ENCODE measurements at places on chromosomes 2 and 18.

DNA sequence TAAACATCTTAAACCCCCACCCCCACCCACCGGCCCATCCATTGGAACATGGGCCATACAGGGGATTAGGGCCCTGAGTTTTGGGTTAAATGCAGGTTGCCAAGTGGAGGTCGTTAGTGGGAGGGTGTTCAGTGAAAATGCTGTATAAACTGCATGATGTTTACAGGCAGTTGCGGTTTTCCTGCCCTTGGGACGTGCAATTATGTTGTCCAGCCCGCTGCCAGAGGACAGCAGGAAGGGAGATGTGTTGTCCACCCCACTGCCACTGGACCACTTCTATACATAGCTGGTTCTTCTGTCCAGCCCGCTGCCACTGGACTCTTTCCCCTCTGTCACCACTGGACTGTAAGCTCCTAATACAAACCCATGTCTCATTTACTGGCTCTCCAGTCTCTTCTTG lies 2.7 kb upstream of the LAPTM4A start:
- no peak for DNase-seq

DNA sequence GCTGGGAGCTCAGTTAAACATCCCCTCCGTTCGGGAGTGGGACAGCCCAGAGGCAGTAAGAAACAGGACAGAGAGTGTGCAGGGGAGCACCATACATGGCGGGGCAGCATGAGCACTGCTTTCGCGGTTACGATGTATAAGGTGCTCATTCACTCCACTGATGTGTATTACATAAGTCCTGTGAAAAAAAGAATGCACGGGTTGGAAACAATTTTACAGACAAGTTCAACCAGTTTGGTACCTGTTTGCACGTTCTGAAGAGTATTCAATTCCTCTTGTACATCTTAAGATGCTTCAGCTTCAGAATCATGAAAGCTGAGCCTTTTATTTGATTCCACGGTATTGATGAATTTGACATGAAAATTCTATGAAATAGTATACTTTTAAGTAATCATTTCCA lies 97.8 kb upstream of the NETO1 start:
- no peak for DNase-seq

GRCh38 chr2:113216891-113217454 lies 43.2 kb downstream of the PSD4 start:
- DNase-seq, result no peak

GRCh38 chr2:96252526-96252925 lies 13.3 kb downstream of the TMEM127 start:
- no peak for DNase-seq

- peak; percentile 89 for DNase-seq
These were observed 60.9 kb downstream of the KCTD1 start for GRCh38 chr18:26487437-26487836.

- no peak for DNase-seq
These were observed 56.0 kb upstream of the PXDN start for GRCh38 chr2:1800306-1800705.

DNA sequence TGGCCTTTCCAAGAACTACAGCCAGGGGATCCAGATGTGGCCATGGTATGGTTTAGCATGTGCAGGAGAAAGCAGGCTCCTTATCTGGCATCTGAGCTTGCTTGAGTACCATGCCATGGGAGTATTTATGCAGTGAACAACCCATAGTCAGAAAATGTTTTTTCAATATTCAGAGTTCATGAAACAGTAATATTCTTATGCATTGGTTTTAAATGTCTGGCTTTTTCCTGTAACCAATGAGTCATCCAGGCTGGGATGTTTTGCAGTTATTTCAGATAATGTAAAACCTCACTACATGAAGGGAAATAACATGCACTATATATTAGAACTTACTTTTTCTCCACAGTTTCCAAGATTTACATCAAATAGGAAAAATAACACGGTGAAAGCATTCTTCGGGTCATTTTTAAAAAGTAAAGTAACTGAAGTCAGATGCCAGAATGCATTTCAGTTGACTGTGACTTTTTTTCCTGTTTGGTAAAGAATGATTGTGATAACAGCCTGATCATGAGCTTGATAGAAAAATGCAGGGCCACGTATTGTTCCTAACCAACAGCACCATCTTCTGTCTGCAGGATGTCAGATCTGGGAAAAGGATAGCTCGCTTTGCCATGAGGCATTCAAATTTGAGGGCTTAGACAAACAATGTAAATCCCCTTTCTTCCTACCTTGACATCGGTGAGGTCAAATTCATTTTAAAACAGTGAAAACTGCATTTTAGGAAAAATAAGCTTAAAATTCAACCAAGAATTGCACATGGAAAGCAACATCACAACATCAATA lies 152.8 kb downstream of the DSC3 start:
- DNase-seq, result no peak

DNA sequence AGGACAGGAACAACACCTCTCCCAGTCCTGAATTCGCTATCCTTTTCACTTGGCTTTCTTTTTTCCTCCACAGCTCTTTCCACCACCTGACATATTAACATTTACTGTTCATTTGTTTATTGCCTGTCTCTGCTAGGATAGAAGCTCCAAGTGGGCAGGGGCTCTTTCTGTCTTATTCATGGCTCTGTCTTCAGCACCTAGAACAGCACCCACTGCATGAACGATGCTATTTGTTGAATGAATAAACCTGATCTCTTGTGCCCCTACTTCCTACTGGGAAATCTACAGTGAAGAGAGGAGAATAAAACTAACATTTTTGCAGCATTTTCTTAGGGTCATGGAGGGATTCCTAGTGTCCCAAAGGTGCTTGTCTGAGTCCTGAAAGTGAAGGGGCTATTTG lies 24.4 kb upstream of the GAREM2 start:
- DNase-seq, result no peak

DNA sequence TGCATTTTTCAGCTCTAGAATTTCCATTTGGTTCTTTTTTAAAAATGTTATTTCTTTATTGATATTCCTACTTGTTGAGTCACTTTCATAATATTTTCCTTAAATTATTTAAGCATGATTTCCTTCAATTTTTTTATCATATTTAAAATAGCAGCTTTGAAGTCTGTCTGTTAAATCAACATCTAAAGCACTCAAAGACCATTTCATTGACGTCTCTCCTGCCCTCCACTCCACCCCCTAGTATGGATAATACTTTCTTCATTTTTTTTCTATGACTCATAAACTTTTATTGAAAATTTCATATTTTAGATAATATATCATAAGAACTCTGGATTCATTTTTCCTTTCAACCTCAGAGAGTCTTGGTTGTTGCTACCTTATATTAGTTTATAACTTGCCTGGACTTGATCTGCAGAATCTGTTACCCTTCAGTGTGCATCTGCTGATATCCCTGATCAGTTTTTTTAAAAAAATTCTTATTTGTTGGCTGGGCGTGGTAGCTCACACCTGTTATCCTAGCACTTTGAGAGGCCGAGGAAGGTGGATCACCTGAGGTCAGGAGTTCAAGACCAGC lies 59.0 kb upstream of the ZNF396 start:
- no peak for DNase-seq

DNA sequence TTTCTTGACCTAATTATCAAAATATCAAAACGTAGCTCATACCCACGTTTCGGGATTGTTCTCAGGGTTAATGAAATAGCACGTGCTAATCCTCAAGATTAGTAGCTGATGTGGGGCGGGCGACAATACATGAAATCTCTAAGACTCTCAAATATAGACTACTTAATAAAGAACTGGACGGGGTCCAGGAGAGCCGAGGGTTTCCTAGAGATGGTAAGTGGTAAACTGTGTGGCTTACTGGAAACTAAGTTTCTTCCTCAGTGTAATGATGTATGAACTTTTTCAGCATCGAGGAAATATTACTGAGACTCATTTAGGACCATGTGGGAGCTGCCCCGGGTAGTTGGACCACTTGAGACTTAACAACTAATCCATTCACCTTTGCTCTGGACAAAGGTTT lies 453.3 kb upstream of the SALL3 start:
- no peak for DNase-seq

DNA sequence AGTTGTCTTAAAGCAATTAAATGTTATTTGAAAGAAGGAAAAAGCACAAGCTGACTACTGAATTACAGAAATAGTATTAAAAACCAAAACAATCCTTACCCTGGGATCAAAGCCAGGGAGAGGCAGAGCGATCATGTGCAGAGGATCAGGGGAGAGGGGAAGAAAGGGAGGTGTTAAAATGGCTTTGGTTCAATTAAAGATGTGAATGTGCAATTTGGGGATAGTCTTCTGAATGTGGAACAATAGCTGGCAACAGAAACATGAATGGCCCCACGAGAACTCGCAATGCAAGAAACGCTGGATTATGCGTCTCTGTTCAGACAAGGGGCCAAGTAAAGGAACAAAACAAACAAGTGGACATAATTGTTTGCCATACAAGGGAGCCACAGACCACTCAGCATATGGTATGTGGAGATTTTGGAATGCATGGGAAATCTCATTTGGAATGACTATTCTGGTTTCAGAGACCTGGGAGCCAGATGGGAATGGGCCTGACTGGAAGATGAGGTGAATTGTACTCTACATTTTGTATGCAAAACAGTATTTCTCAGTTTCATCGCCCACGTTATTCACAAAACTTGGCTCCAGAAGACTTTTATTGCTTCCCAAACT lies 155.4 kb downstream of the SLC4A3 start:
- no peak for DNase-seq

DNA sequence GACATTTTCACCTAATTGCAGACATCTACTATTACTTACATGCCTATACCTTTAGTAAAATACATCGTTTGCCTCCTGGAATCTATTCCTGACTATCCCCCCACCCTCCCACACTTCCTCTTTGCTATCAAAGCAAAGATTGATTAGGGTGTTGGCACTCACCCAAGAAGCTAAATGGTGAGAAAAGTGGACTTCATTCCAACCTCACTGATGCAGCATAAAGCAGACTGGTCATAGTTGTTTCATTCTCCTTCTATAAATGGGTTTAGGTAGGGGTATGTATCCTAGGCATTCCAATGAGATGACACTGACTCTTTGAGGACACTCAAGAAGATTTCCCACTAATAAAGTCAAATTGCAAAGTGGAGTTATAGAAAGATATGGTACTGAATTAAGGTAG lies 97.4 kb downstream of the LRP1B start:
- no peak for DNase-seq

DNA sequence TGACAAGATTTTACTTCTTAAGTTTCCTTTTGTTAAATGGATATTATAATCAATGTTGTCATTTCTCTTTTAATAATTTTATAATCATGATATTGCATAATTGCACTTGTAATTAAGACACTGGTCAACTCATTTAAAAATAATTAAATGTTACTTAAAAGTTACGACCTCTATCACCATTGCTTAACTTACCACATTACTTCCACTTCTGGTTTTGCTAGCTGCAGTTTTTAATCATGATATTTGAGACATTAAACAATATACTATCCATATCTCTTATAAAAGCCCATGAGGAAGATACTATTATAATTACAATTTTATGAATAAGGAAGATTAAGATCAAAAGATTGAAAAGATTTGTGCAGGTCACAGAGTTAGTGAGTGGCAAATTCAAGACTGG lies 502.0 kb downstream of the RNF144A start:
- no peak for DNase-seq

- DNase-seq, result no peak
These were observed 585.6 kb downstream of the TSN start for GRCh38 chr2:122341007-122341406.

GRCh38 chr2:241935774-241936173 lies 66.2 kb downstream of the RTP5 start:
- no peak for DNase-seq
